ENCODE measurements at places on chromosomes 16 and 17.

DNA sequence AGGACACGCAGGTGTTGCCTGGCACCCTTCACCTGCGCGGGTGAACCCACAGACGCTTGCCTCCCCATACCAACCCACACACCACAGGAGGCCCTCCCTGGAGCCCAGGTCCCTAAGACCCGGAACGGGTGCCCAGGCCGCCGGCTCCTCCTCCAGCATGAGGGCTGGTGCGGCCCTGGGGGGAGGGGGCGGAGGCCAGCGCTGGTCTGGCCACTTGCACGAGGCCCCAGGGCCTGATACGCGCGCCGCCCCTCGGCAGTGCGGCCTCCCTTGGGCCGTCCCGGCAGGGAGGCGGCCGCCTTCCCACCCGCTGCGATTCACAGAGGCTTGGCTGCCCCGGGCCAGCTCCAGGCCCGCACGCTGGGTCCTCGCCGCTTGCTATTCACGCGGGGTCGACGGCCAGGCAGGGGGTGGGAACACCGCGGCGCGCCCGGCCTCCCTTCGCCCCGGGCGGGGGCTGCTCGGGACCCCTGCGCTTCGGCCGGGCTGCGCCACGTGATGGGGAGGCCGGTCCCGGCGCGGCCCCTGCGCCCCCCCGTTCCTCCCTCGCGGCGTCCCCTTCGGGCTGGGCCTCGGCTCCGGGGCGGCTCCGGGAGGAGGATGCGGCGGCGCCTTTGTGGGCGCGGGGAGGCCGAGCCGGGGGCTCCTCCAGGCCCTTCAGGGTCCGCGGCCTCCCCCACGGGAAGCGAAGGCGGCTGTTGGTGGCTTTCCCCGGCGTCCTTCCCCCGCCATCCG is 685 bp downstream of the FASN start:
- no peak for DNase-seq

DNA sequence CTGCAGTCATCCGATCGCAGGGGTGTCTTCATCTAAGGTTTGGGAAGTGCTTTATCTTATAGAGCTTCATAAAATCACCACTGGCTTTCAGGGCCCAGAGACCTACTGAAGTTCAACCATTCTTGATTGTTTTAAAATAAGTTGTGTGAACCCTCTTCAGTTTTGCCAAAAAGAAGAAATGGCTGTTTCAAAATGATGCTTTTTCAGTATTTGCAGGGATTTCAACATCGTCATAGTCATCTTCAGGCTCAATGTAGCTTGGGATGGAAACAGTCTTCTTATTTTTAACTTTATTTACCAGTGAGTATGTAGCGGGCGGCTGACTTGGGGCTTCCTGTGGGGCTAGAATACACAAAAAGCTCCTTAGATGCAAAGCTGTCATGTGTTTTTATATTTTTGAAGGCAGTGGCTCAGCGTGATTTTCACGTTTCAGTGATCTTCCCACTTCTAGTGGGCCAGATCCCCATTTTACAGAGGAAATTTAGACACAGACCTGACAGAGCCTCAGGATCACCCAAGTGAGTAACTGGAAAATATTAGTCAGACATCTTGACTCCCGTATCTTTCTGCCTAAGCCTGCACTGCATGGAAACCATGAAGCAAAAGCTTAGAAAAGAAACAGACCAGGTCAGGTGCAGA is 19.1 kb upstream of the ZNF594 start:
- DNase-seq: no peak

DNA sequence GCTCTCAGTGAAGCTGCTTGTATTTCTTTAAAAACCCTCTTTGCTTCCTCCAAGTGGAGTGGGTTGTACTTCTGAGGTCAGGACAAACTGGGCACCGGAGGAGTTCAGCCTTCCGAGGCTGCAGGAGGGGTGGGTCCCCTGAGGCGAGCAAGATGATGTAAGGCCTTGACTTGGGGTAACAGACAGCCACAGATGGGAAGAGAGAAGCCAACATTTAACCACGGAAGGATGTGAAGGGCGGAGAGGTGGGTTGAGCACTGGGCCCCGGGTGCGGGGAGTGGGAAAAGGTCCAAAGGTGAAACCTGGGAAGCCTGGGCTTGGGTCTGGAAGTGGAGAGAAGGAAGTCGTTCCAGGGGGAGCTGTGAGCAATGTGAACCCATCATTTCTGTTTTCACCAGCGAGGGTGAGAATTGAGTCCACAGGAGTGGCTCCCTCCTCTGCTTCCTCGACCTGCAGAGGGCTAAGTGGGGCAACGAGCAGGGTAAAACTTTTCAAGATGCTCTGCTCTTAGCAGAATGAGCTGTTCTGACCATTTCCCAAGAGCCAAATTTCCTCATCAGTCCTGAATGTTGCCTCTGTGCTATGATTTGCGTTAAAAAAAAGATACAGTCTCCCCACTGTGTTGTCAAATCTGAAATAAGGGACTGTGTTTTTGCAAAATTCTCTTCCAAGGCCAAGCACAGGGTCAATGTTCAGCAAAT is 137.7 kb upstream of the CRHR1 start:
- no peak for DNase-seq

DNA sequence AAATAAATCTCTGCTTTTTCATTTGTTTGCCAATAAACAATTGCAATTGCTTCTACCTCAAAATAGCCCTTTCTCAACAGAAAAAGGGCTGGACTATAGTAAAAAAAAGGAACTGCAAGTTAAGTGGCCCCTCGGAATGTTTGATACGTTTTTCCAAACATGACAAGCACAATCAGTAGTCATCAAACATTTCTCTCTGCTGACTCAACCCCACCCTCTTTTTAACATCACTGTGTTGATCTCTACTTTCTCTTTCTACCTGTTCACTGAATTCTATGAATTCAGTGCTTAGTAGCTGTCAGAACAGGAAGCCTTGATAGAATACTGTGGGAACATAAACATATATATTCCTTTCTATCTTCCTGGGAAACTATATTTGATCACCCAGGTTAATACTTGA is 116.5 kb upstream of the AXIN2 start:
- no peak for DNase-seq

GRCh38 chr16:70594569-70594968 is 51.8 kb upstream of the IL34 start:
- no peak for DNase-seq

- no peak for DNase-seq
Observed at GRCh38 chr17:74433421-74434121, 1.7 kb downstream of the GPRC5C start.

- no peak for DNase-seq
Observed at GRCh38 chr17:9424071-9424640, 151.5 kb downstream of the STX8 start.

GRCh38 chr16:87538594-87538993 is 45.8 kb upstream of the ZCCHC14 start:
- DNase-seq: no peak

DNA sequence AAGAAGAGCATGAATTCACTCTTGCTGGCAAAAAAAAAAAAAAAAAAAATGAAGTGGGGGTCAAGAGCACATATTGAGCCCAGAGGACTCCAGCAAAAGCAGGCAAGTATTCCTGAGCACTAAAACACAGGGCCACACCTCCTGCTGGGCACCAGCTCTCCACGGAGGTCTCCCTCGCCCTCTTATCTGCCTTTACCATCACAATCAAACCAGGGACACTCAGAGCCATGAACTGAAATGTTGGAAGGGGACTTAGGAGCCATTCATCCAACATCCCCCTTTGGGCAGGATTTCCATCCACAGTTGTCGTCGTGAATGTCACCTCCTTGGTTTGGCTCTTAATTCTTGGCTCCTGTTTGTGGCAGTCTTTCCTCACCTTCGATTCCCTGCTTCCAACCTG is 89.8 kb upstream of the GNAO1 start:
- DNase-seq: no peak

GRCh38 chr17:21686165-21687015 is 5.9 kb upstream of the KCNJ18 start:
- DNase-seq: no peak
